ENCODE measurements at places on chromosomes 3 and 15.

DNA sequence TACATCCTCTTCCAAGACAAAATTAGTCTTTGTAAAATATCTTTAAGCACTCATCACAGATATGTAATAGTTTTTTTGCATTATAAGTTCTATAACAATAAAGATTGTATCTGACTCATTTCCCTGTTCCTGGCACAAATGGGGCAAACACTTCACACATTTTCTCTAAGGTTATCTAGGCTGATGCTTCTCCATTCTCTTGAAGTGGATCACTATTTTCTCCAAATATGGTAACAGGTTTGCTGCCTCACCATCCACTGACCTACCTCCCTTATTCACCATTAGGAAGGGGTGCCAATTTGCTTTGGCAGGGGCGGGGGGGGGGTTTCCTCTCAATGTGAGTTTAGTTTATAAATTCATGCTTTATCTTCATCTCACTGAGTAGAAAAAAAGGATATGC lies 767.7 kb upstream of the LMCD1 start:
- no peak for DNase-seq

DNA sequence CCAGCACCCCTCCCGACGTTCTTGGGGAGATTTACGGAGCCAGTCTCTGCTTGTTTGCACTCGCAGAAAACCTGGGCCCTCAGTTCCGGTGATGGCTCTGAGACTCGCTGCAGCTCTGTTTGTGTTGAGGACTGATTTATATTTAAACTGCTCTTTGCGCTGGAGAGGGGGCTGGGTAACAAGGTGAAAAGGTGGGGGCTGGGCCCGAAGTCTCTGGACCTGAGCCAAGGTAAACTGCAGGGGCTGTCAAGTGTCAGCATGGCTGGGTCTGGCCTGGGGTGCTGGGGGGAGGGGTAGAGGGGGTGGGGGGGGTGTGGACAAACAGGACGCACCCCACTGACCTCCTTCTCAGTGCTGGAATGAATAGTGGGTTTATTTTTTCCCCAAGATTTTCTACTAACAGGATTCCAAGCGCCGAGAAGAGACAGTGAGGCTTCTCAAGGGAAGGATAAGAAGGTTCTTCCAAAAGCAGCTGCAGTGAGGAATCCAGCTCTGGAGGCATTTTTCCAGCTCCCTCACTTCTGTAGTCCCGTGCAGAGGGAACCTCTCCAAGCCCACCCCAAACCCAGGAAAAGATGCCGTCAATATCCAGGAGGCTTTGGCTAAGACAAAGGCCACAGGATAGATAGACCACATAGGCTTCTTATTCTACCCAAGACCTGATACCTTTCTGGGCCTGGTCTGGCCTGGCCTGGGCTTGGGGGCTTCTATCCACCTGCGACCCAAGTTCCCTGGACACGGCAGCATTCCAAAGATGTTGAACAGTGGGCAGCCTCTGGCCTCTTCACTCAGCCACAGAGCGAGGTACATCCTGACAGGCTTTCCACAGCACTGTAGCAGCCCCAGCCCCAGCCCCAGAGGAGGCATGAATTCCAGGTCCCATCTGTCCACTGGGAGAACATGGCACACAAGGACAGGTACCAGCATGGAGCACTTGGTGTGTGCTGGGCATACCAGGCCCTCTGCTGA lies 938 bp upstream of the SLCO2A1 start:
- DNase-seq: no peak

DNA sequence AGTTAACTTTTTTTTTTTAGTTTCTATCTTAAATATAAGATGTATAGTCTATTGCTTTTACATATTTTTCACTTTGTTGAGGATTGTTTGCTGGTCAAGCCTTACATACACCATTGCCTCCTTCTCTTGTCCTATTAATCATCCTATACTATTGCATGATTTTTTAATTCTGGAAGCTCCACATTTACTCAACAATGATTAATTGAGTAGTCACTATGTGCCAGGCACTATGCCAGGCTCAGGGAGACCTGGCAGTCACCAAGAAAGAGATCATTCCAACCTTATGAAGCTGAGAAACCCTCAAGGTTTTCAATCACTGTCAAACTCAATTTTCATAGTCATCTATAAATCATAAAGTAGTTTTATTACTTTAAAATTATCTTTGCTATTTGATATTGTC lies 626.2 kb downstream of the IGSF11 start:
- no peak for DNase-seq

DNA sequence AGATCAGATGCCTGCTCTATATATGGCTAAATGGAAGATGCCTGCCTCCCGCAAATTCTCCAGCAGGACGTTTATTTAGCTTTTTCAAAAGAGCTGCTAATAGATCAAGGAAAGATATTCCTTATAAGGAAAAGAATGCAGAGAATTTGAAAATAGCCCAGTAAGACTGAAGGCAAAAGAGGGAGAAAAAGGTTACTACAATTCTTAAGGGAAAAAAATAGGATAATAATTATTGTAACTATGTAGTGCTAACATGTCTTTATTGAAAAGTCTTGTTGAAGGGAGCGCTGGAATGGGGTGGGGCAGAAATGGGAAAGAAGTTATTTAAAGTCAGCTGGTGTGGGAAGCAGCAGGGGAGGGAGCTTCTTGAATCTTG lies 2.9 kb downstream of the TPM1 start:
- no peak for DNase-seq

GRCh38 chr3:38554127-38554827 lies 58.1 kb downstream of the EXOG start:
- peak; percentile 14 for DNase-seq

GRCh38 chr15:33142708-33143107 lies 51.8 kb downstream of the FMN1 start:
- DNase-seq: no peak

DNA sequence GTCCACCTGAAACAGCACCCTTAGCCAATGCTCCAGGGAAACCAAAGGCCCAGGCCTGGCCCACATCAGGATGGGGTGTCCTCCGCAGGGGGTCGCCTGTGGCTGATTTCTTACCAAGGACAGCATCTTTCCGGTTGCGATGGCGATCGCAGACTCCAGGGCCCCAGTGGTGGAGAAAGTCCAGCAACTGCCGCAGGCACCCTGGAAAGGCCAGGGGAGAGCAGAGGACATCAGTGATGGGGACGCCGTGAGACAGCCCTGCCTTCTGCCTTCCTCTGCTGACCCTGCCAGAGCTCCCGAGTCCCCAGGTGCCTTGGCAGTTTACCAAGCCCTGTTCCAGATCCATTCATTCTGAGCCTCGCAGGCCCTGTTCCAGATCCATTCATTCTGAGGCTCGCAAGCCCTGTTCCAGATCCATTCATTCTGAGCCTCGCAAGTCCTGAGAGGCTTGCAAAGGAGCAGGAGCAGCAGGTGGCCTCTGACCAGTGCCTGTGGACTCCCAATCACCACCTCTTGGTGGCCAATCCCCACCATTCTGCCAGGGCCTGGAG lies 12.5 kb downstream of the CTSH start:
- no peak for DNase-seq

DNA sequence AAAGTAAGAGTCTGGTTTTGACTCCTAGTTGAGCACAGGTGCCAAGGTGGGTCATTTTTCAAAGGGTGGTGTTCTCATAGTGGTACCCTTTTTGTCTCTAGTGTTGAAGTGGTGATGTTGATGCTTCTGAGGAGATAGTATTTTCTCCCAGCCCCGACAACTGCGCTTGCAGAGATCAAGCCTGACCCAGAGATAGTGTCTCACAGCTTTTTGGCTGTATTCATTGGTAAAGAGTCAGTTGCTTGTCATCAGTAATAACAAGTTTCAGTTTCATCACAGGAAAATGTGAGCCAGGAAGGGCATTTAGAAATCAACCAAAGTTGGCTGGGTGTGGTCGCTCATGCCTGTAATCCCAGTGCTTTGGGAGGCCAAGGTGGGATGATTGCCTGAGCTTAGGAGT lies 139.3 kb downstream of the NFKBIZ start:
- DNase-seq: no peak

GRCh38 chr3:185152410-185153170 lies at the start of gene C3orf70:
Gene C3orf70 (minus strand): TSS chr3:185153060. CDS start chr3:185152823, 237 bp downstream.
- DNase-seq: peak; percentile 49

GRCh38 chr3:138890555-138891187 lies 55.9 kb upstream of the PIK3CB start:
- no peak for DNase-seq

- no peak for DNase-seq
These were observed 386.3 kb downstream of the ZIC1 start for GRCh38 chr3:147795418-147795817.

GRCh38 chr3:109563149-109563548 lies 225.8 kb upstream of the DPPA4 start:
- DNase-seq: no peak

Measured in H9 (cell line).